ENCODE measurements at places on chromosomes 7 and 10.

- DNase-seq = no peak
These were observed 9.2 kb upstream of the CPA1 start for GRCh38 chr7:130371046-130371445.

- DNase-seq = no peak
These were observed 199.9 kb downstream of the GATA3 start for GRCh38 chr10:8254350-8254749.

DNA sequence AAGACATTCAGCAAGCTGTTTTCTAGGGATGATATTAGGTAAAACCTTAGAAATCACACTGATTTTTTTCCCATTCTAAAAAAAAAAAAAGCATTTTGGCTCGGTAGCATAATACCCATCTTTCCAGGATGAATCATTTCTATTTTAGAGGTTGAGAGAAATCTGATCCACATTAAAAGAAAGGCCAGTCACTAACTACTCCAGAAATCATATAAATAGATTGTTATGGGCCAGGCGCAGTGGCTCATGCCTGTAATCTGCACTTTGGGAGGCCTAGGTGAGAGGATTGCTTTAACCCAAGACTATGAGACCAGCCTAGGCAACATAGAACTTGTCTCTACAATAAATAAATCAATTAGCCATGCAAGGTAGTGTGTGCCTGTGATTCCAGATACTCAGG is 164.3 kb downstream of the BAMBI start:
- DNase-seq = no peak

- no peak for DNase-seq
These were observed 134.4 kb downstream of the ABCA13 start for GRCh38 chr7:48305661-48306060.

GRCh38 chr7:111864291-111864976 is 302.1 kb upstream of the IMMP2L start:
- DNase-seq = no peak

DNA sequence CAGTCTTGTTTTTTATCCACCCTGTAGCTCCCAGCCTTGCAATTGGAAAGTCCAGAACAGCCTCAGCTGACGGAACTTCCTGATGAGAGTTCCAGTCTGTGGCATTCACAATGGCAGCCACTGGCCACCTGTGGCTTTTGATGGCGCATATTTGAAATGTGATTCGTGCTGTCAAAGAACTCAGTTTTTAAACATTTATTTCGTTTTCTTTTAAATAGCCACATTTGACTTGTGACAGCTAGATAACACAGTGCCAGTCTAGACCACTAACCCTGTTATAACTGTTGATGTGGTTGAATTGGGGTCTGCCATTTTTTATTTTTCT is 97.3 kb downstream of the INPP5A start:
- DNase-seq = no peak

GRCh38 chr7:73565675-73566340 is 8.3 kb upstream of the BCL7B start:
- DNase-seq = no peak

GRCh38 chr7:71145906-71146901 is 14.3 kb downstream of the GALNT17 start:
- DNase-seq = no peak

DNA sequence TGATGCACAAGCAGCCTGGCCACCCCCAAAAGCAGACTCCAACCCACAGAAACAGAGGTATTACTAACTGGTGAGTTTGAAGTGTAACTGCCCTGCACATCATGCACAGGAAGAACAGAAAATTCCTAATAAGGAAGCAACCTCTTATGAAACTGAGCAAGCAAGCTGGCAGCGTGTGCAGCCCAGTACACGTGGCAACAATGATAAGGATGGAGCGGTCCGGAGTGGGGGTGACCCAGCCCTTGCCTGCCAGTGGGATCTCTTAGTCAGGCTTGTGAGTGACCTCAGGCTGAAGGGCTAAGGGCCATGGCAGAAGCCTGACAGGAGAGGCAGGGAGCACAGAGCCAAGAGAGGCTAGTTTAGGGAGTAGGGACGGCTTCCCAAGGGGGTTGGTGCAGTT is 22.1 kb upstream of the AOAH start:
- DNase-seq = no peak

- peak; percentile 16 for DNase-seq
These were observed 19.7 kb upstream of the CCSER2 start for GRCh38 chr10:84308481-84309304.

DNA sequence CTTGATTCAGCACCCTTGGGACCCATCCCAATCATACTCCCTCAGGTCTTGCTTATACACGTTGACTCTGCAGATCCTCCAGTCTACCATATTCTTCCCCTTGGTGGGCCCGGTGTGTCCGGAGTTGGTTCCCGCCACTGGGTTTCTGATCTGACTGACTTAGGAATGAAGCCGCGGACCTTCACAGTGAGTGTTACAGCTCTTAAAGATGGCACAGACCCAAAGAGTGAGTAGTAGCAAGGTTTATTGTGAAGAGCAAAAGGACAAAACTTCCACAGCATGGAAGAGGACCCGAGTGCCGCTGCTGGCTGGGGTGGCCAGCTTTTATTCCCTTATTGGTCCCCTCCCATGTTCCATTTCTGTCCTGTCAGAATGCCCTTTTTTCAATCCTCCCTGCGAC is 5.9 kb upstream of the GDF10 start:
- no peak for DNase-seq

- DNase-seq = no peak
These were observed 6.7 kb upstream of the MAFK start for GRCh38 chr7:1523844-1524243.

DNA sequence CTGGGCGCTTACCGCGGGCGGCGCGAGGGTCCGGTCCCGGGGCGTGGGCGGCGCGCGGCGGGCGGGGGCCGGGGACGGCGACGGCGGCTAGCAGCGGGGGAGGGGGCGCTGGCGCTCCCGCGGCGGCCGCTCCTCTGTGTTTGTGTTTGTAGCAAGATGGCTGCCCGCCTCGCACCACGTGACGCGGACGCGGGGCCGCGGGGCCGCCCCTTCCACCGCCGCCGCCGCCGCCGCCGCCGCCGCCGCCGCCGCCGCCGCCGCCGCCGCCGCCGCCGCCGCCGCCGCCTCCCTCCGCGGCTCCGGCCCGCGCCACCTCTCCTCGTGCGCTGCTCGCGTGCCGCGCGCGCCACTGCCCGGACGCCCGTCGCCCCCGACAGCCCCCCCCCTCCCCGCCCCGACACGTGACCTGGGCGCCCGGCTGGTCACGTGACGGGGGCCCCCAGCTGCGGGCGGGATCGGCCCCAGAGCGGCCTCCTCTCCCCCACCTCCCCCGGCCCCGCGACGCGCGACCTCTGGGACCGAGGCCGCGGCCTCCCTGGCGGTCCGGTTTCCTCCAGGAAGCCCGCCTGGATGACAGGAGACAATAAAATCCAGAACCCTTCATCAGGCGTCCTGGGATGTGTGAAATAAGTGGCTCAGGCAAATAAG is at the start of gene GIGYF1:
Gene GIGYF1 (minus strand): TSS at position 153 of the 648 bp plus-strand sequence. CDS start 6,012 bp downstream, outside the sequence.
- DNase-seq = no peak

DNA sequence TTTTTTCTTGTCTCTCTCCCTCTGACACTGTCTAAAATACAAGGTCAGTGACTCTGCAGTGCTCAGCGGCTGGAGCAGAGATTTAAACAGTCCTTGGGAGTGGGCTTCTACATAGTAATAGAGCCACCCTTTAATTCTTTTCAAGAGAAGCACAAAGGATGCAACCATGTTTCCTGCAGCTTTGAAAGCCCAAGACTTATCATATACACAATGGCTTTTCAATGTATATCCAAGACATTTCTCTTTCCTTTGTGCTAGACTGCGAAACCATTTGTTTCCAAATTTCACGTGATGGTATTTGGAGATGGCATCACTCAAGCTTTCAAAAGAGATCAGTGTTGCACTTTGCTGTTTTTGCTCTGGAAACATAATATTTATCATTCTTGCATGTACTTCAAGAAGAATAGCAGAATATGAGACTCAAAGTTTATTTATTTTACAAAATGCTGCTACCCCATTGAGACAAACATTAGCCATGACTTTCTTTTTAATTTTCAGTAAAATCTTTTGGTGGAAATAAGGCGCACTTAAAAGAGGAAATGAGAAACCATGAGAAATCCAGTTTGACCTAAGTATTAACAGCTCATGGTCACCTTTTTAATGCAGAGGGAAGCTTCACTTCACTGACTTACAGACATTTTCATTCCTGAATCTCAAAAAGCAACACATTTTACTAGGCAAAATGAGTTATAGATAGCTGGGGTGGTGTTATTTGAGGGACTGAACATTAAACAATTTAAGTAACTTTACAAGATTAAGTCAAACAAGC is 76.6 kb downstream of the SEMA3C start:
- DNase-seq = no peak

GRCh38 chr7:35748371-35748770 is 52.5 kb upstream of the SEPTIN7 start:
- no peak for DNase-seq

- DNase-seq = no peak
These were observed 48.1 kb downstream of the JAKMIP3 start for GRCh38 chr10:132113766-132114365.

DNA sequence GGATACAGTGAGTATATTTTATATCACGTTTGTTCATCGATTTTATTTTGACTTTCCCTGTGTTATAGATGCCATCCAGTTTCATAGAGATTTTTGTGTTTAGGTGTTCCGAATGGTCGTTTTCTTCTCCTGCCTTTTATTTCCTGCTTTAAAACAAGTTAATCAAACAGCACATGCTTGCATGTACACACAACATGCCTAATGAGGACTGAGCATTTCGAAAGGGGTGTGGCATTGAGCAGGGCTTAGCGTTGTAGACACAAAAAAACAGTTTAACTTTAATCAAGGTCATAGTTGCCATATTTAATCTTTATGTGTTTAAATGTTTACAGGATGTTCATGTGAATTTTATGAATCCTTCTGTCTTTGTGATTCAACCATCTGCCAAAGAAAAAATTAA is 430.5 kb upstream of the GALNT17 start:
- DNase-seq = no peak

DNA sequence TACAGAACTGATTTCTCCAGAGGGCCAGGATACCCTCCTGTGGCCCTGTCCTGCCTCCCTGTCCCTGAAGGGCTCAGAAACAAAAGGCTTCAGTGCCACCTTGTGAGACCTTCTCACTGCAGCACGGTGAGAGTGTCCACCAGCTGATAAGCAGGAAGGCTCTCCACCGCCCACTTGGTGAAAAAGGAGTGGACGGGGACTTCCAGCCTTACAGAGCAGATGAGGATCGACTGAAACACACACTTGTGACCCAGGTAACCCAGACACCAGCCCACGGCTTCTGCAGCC is 330.1 kb downstream of the GRID1 start:
- no peak for DNase-seq

GRCh38 chr7:50595491-50596102 is 30.4 kb upstream of the DDC start:
- DNase-seq = no peak

Data from stimulated activated CD8-positive, alpha-beta memory T cell treated with anti-CD3 and anti-CD28 coated beads, Interleukin-7, amount 100 ng/mL, for 1 hour (primary cell).